Stimulated activated CD4-positive, alpha-beta T cell treated with anti-CD3 and anti-CD28 coated beads, Interleukin-1b, Interleukin-23, amount 100 ng/mL, for 1 hour (primary cell): ENCODE measurements at places on chromosomes 7 and 10.
A peak's percentile ranks its signal among the peaks of the same experiment; 100 is the strongest.

DNA sequence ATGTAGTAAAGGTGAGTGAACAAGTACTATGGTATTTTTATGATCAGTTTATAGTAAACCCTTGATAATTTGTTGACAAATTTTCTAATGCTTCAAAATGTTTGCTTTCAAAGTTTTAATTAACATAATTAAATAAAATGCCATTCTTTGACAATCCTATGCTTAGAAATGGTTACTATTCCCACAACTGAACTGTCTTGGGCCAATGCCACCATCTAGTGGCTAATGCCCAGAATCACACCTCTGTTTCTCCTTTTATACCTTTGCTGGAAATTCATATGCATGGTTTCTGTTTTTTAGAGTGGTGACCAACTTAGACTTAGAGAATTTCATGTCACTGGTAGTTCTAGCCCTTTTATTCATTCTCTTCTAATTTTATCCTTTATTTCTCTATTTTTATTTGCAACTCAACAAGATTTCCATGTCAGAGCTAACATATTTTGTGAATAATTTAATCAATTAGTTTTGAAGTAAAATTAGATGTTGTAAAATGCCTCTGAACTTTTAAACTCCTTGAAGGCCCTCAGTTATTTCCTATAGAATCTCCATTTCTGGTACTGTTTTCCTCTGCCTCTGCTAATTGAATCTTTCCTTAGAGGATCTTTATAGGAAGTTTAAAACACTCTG lies 31.1 kb downstream of the PCGF5 start:
- peak; percentile 5 for DNase-seq

DNA sequence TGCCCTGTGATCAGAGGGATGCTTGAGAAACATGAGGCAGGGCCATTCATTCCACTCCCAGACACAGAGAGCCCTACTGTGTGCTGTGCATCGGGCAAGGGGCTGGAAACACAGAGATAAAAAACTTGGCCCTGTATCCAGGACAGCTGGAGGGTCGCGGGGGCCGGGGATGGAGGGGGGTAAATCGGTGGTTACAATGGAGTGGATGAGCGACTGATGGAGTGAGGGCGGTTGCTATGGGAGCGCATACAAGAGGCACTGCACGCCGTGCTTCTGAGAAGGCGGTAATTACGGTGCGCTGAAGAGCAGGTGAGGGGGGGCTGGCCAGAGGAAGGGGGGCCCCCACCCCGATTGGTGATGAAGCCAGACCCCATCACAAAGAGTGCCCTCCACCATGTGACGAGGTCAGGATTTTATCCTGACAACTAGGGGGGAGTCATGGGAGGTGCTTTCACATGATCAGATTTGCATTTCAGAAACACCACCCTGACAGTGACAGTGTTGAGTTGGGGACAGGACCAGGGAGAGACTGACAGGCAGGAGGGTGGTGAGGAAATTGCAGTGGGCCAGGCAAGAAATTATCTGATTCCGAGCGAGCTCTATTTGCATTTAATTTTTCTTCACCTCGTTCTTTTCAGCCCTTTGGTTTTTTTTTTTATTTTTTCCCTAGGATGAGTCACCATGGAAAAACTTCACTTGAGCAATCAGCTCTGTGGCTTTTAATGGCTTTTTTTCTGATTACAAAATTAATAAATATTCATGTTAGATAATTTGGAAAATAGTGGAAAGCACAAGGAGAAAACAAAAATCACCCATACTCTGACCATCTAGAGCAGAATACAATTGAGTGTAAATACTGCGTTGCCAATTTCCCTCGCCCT lies 7.8 kb downstream of the CPA5 start:
- no peak for DNase-seq

DNA sequence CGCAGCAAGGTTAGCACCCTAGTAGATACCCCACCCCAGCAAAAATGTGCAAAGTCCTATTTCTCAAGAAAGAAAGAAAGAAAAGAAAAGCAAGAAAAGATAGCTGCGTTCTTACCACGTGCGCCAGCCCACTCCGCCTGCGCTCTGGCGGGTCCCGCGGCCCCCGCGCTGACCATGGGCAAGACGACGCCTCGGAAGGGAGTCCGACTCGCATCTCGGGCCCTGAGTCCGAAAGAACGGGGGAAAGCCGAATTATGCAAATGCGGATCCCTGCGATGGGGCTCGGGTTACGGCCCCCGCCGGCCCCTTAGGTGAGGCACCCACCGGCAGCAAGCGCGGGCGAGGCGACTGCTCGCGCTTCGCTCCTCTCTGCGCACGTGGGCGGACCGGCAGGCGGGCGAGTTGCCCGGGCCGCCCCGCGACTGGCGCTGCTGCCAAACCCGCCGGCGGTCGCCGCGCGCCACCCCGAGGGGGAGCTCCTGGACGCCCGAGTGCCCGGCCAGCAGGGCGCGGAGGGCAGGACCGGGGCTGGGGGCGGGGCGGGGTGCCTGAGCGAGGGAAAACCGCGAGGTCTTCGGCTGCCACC lies 2.4 kb upstream of the EGR2 start:
- no peak for DNase-seq

DNA sequence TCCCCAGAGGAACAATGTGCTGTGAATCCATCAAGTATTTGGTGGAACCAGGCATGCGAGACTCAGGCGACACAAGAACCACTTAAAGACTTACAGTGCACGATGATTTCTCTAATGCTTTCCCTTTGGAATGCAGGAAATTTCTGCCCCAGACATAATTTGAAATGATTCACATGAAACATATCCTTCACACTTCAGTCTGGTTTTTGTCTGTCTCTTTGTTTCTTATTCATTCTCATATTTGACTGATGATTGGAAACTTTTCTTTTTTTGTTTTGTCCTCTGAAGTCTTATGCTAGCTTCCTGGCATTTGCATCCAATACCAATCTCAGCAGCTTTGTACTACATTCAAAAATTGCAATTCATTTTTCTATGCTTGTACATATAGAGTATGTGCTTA lies 502.8 kb downstream of the PHTF2 start:
- DNase-seq = no peak

DNA sequence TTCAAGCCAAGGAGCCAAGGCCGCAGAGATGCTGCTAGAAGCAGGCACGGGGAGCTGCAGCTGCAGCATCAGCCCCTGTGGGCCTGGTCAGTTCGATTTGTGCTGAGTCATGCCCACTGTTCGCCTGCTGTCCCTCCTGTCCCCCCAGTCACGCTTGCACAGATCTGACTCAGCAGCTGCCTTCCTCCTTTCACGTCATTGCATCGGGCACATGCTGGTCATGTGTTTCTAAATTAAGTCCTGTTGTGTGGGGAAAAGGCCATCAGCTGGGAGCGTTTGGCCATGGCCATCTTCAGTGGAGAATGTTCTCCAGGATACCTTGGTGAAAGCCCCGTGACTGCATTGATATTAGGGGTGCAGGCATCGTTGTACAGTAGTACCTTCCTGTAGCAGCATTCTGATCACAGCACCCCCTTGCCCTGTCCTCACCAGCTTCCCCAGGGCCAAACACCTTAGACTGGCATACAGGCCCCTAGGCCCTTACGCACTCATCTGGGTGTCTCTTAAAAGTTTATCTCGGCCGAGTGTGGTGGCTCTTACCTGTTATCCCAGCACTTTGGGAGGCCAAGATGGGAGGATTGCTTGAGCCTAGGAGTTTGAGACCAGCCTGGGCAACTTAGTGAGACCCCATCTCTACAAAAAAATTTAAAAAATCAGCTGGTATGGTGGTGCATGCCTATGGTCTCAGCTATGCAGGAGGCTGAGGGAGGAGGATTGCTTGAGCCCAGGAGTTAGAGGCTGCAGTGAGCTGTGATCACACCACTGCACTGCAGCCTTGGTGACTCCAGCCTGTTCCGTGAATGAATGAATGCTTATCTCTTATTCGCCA lies 23.2 kb downstream of the POR start:
- no peak for DNase-seq

DNA sequence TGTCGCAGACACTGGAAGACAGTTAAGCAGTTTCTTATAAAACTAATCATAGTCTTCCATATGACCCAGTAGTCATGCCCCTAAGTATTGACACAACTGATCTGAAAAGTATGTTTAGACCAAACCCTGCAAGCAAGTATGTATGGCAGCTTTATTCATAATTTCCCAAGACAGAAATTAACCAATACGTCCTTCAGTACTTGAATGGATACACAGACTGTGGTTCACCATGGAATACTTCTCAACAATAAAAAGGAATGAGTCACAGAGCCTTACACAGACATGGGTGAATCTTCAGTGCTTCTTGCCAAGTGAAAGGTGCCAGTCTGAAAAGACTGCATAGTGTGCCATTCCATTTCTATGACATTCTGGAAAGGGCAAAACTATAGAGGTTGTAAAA lies 50.2 kb upstream of the AKR1E2 start:
- no peak for DNase-seq

- no peak for DNase-seq
Measured at GRCh38 chr10:101241840-101242707, 12.8 kb upstream of the LBX1 start.

DNA sequence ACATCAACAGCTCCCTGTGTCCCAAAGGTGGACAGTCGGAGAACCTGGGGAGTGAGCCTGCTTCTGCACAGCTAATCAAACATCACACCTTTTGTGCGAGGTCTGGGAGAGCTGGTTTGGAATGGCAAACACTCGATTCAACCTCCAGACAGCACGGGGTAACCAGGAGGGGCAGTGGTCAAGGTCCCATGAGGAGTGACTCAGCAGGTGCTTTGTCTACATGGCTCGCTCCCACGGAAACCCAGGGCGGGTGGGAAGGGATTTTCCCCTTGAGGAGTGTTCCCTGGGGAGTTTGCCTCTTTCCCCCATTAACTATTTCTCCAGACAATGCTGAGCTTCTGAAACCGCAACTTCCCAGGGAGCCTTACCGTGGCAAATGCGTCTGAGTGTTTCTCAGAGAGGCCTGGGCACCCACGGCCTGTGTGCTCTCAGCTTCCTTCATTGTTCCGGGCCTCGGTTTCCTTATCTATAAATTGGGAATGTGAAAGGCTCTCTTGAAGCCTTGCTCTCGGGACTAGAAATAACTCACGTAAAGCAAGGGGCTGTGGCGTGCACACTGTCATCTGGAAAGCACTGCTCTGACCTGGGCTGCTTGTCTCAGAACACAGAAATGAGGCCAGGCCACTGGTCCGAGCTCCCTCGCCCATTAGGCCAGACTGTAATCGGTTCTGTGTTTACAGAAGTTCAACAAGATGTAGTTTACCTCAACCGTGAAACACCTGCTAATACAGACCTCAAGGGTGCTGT lies 14.0 kb upstream of the GTPBP4 start:
- DNase-seq = no peak

DNA sequence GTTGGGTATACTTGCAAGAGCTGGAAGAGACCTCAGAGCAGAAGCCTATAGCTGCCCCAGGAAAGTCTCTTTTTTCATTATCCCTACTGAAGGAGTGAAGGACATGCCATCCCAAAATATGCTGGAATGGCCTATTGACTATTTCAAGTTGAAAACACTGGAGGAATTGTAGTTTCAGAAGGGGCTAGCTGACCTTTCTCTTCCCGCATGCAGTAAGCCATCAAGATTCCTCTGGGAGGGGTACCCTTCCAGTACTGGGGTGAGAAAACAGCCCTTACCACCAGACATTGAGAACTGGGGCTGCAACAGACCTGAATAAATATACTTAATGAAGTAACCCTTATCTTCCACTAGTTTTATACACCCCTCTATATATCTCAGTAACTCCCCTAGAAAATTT lies 41.7 kb downstream of the CHCHD3 start:
- DNase-seq = no peak

- no peak for DNase-seq
Measured at GRCh38 chr10:67837541-67838314, at the start of gene DNAJC12. Gene DNAJC12, minus strand, starts transcription at chr10:67838188. Its CDS starts 177 bp downstream, at chr10:67838011.

DNA sequence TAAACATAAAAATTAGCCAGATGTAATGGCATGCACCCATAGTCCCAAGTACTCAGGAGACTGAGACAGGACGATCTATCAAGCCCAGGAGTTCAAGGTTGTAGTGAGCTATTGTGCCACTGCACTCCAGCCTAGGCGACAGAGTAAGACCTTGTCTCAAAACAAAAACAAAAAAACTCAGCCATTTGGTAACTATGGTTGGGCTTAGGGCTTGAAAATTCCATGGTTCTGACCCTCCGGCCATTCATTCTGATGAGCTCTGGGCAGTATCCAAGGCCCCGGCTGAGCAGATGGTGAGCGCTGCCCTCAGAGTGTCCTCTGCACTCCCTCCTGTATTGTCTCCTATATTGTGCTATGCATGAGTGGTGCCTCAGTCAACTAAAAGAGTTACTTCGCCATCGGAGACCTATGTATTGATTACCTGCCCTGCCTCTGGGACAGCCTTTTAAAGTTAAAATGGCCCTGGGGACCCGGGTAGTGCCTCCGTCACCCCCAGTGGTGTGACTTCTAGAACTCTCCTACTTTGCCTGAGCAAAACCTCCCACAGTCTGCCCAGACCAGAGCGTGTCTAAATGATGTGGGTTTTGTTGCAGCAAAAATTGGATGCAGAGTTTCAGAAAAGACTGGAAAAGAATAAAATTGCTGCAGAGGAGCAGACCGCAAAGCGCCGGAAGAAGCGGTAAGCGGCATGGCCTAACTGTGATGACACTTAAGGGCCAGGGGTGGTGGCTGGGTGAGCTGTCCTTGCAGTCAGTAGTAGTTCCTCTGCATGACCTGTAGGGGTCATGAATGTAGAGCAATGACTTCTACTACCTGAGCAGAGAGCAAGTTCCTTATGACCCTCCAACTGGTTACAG lies 8.1 kb downstream of the PRKRIP1 start:
- no peak for DNase-seq

GRCh38 chr10:13485623-13486022 lies 43.2 kb downstream of the BEND7 start:
- no peak for DNase-seq

DNA sequence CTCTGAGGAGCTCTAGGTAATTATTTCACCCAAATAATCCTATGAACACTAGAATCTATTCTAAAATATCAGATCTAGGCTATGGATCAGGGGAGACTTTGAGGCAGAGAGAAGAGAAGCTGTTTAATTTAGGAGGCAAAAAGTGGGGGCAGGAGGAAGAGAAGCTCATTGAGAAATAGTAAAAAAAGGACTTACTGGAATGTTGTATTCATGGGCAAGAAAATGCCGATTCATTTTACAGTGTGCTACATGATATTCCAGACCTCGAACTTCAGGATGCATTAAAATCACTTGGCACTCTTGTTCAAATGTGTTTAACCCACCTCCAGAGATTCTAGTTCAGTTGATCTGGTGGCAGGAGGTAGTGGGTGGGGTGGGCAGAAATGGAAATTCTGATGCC lies 109.5 kb upstream of the ITGB1 start:
- DNase-seq = no peak

DNA sequence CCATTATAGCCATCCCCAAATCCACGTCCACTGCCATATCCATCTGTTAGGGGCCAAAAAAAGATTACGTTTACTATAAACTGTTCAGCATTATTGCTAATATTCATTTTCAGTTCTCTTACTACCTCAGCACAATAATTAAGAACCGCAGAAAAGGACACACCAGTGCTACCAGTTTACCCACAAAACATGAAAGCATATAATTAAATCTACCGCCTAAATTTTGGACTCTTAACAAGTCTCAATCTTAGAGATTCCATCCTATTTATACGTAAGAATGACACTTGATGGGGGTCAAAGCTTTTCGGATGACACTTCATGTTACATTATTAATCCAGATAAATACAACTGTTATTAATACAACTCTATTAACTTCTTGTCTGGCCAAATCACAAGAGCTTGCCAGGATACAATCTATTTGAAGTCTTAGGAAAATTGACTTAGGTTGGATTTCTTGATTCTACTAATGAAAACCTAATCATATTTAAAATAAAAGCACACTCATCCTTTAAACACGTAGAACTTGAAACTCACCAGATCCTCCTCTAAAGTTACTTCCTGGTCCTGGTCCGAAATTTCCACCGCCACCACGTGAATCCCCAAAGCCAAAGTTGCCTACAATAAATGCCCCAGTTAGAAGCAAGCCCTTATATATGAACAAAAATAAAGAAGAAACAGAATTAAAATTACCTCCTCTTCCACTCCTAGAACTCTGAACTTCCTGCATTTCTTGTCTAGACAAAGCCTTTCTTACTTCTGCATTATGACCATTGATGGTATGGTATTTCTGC lies 4.5 kb downstream of the HNRNPA2B1 start:
- no peak for DNase-seq
